ENCODE measurements at places on chromosomes 11 and 22.

DNA sequence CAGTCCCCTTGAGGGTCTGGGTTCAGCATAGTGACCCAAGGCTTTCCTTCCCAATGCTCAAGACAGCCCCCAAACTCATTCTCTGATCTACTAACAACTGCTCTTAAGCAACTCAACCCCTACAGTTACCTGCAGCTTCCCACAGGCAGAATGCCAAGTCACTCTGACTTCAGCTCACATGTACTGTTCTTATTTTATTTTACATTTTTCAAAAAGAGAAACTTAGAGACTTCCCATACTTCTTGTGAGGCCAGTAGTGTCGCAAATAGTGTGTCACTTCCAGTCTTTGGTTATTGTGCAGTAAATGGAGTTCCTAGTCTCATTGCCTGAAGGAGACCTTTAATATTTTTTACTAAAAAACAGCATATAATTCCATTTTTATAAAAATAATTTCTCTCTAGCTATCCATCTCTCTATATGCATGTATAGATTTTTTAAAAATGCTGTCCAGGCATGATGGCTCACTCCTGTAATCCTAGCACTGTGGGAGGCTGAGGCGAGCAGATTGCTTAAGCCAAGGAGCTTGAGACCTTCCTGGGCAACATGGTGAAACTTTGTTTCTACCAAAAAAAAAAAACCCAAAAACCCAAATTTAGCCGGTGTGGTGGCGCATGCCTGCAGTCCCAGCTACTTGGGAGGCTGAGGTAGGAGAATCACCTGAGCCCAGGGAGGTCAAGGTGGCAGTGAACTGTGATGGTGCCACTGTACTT lies 41.8 kb downstream of the ENTHD1 start:
- no peak for DNase-seq

GRCh38 chr11:8099291-8099899 lies 18.4 kb downstream of the TUB start:
- DNase-seq, result peak; percentile 41

DNA sequence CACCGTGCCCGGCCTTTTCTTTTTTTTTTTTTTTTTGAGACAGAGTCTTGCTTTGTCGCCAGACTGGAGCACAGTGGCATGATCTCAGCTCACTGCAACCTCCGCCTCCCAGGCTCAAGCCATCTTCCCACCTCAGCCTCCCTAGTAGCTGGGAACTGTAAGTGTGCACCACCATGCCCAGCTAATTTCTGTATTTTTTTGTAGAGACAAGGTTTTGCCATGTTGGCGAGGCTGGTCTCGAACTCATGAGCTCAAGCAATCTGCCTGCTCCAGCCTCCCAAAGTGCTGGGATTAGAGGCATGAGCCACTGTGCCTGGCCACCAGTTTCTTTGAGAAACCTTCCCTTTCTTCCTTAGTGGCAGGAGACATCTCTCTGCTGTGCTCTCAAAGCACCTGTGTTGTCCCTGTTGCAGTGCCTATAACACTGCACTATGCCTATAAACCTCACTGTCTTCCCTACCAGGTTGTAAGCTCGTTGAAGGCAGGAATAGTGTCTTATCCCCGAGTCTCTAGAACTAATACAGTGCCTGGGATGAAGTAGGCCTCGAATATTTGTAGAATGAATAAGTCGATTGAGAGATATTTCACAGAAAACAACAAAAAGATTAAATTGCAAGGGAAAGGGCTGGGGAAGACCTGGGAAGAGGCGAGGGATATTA lies 13.7 kb downstream of the TAGLN start:
- no peak for DNase-seq

- DNase-seq, result no peak
Measured at GRCh38 chr11:11458485-11458884, 105.4 kb upstream of the CSNK2A3 start.

DNA sequence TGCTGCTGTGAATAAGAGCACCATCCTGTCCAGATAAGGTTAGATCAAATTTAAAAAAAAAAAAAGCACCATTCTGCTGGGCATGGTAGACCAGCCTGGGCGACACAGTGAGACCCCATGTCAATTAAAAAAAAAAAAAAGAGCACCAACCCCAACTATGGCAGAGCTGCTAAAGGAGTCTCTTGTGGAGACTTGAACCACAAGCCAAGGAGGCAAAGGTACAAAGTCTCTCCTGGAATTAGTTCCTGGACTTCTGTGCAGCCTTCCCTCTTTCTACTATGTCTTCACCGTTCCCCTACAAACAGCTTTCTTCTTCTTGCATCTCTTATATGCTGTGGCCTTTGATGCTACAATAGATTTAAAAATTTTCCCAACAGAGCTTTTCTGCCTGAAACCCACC lies 1.3 kb downstream of the PIK3C2A start:
- DNase-seq, result no peak

- DNase-seq, result no peak
Measured at GRCh38 chr11:106331176-106331575, 253.7 kb downstream of the AASDHPPT start.

DNA sequence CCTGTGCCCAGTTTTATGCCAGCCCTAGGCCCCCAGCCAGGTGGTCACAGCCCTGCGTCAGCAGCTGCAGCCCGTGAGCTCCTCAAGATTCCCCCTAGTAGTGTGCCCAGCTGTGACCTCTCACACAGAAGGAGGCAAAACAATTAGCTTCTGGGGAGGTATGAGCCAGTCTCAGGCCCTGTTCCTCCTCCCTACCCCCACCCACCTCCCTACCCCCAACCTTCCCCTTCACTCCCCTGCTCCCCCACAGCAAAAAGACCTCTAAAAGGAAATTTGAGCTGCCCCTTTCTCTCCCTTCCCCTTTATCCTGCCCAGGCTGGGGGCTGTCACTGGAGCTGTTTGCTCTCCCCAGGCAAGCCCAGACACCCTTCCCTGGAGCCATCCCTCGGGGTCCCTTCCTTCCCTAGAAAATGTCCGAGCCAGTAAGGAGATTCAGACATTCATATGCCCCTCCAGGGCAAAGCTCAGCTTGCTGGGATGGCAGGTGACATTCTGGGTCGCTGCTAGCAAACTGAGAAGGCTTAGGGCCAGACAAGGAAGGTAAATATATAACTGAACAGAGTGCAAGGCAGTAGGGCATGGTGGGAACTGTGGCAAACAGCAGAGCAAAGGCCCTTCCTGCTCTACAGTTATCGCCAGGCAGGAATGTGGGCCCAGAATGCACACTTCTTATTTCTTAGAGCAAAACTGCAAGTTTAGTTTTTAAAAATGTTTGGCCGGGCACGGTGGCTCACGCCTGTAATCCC lies 300.2 kb downstream of the MN1 start:
- DNase-seq, result no peak

DNA sequence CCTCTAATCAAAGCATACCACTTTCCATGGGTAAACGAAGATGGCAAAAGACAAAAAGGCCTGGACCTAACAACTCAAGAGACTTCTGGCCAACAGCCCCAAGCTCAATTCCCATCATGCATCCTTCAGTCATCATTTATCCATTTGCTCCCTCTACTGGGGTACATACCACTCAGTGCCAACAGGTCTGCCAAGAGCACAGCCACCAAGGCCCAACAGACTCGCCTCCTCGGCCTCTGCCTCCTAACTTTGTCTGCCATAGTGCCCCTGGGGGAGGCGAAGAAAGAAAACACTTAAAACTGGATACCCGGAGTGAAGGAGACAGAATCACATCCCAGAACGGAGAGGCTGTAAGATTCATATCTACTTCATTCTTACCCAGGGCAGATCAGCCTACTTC lies 1.1 kb downstream of the HYOU1 start:
- no peak for DNase-seq

DNA sequence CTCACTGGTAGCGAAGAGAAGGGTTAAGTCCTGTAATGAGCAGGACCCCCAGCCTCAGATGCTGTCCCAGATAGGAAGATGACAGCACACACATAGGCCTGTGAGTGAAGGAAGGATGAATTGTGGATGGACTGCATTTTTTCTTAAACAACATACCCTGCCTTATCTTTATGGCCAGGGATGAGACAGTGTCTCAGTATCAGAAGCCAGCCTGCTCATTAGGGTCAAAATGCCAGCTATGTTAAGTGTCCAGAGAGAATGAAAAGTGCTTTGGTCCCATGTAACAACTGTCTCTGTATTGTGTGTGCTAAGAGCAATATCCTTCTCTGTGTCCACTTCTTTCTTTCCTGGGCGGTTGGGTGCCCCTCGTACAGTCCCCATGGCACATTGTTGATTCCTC lies 30.2 kb downstream of the PPFIBP2 start:
- DNase-seq, result no peak

GRCh38 chr22:21972293-21972779 lies 10.3 kb downstream of the TOP3B start:
- DNase-seq, result no peak

GRCh38 chr11:118174006-118174567 lies 2.4 kb downstream of the SCN2B start:
- no peak for DNase-seq
